Glutamatergic neuron (in vitro differentiated cells): ENCODE measurements at places on chromosomes 7 and 10. TPM values are rescaled to one million over a fixed set of nuclear protein-coding genes. Genes with fewer than 3 reads are reported as not detected.

PPP1R3C gene
- 19.4 TPM for total RNA-seq

NUTM2A gene
- total RNA-seq = 1.3 TPM

DNAJB6 gene
- total RNA-seq = 120 TPM

ZNF853 gene
- total RNA-seq = 5.5 TPM

ZCWPW1 gene
- total RNA-seq = 1.8 TPM

AGK gene
- 26.1 TPM for total RNA-seq

TAS2R4 gene
- 1.0 TPM for total RNA-seq

SLC18A3 gene
- total RNA-seq = 21.5 TPM

CLIP2 gene
- 96.1 TPM for total RNA-seq

FXYD4 gene
- total RNA-seq = not detected

PNLIPRP1 gene
- total RNA-seq = not detected

UCMA gene
- total RNA-seq = not detected

FRAT1 gene
- total RNA-seq = 10.0 TPM

HILPDA gene
- 24.9 TPM for total RNA-seq

EBLN1 gene
- total RNA-seq = not detected

LIPN gene
- not detected for total RNA-seq

TAS2R41 gene
- not detected for total RNA-seq

NEBL gene
- 0.74 TPM for total RNA-seq

TCAF2 gene
- total RNA-seq = 0.78 TPM

TMEM213 gene
- total RNA-seq = not detected

OR6B1 gene
- not detected for total RNA-seq

CH25H gene
- total RNA-seq = 0.25 TPM

HSPB1 gene
- total RNA-seq = 50.4 TPM

CRTAC1 gene
- total RNA-seq = 2.5 TPM

CUBN gene
- 0.32 TPM for total RNA-seq

CNNM1 gene
- total RNA-seq = 0.10 TPM

PDE1C gene
- total RNA-seq = 3.3 TPM

AMPH gene
- 9.4 TPM for total RNA-seq

ACTR3C gene
- not detected for total RNA-seq

DLX6 gene
- not detected for total RNA-seq
